Lower lobe of right lung (tissue), 2 donors: ENCODE measurements at places on chromosomes 7 and 10. TPM values are rescaled to one million over a fixed set of nuclear protein-coding genes. Genes with fewer than 3 reads are reported as not detected.

- H3K36me3 ChIP-seq: no peaks in the 10 kb centered on the region
Measured at GRCh38 chr10:86840498-86840897, 84.1 kb downstream of the BMPR1A start.

DNA sequence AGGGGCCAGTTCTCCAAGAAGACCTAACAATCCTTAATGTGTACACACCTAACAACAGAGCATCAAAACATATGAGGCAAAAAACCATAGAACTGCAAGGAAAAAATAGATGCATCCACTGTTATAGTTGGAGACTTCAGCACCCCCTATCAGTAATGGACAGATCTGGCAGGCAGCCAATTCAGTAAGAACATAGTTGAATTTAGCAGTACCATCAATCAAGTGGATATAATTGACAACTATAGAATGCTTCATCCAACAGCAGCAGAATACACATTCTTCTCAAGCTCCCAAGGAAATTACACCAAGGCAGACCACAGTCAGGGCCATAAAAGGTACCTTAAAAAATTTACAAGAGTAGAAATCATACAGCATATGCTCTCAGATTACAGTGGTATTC lies 42.2 kb downstream of the POLL start:
- no peak for DNase-seq
- H3K4me3 ChIP-seq: no peak overlapping the region
- no peaks in the 10 kb centered on the region for H3K27me3 ChIP-seq
- no peaks in the 10 kb centered on the region for H3K4me1 ChIP-seq
- H3K27ac ChIP-seq: no peak overlapping the region

DNA sequence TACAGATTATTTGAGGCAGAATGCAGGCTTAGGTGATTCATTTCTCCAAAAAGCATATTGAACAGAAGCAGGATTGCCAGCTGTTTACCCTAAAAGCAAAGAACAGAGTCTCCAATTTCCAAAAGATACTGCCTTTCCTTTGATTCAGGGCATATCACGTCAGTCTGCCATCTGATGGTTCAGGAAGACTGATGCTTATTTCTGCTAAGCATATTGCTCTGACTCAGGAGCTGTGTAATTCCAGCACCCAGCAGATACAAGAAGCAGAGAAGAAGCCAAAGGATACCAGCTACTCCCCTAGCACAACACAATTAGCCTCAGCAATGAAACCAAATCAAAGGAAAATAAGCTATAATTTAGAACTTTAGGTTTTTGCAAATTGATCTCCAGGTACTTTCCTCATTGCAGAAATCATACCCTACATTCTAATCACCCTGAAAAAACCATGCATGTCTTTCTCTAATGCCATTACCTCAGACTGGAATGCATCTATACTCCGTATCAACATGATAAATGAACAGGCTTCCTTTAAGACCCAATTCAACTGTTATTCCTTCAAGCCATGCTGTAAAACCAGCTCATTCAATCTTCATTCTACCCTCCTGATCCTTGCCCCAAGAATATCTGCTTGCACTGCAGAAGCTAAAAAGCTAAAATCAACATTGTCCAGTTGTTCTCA lies 55.1 kb downstream of the ABI1 start:
- H3K36me3 ChIP-seq: no peaks in the 10 kb centered on the region
- H3K27ac ChIP-seq: no peak overlapping the region
- no peak for DNase-seq
- no peaks in the 10 kb centered on the region for H3K27me3 ChIP-seq
- no peak overlapping the region for H3K4me3 ChIP-seq

GRCh38 chr7:701086-701671 lies 25.3 kb upstream of the DNAAF5 start:
- peaks cover 24% of the 10 kb centered on the region for H3K4me1 ChIP-seq
- H3K4me3 ChIP-seq: no peak overlapping the region
- DNase-seq: no peak

GRCh38 chr7:134729895-134730294 lies 49.5 kb upstream of the CALD1 start:
- no peaks in the 10 kb centered on the region for H3K27me3 ChIP-seq
- H3K27ac ChIP-seq: peak overlapping the region; percentile 41
- no peak overlapping the region for H3K4me3 ChIP-seq
- no peaks in the 10 kb centered on the region for H3K36me3 ChIP-seq
- peaks cover 9% of the 10 kb centered on the region for H3K4me1 ChIP-seq

- H3K36me3 ChIP-seq: peaks cover 77% of the 10 kb centered on the region
- no peak overlapping the region for H3K4me3 ChIP-seq
- no peak for DNase-seq
Measured at GRCh38 chr7:107960272-107960671, 42.7 kb downstream of the LAMB1 start.

DNA sequence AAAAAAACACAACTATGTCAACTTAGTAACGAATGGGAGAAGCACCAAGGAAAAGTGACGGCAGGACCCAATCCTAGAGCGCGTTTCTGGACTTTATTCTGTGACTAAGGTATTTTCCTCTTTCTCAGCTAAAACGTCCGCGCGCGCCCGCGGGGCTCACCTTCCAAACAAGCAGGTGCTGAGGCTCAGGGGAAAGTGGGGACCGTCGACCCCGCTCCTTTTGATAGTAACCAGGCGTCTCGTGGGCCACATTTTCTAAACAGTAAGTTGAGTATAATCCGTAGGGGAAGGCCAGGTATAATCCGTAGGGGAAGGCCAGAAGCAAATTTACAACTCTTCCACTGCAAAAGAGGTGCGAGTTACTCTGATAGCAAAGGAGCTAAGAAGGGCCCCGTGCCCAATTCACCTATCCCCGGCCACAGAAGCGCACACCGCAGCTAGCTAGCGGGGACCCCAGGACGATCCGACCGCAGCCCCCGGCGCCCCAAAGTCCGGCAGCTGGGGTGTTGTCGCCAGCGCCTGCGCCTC lies 743 bp downstream of the MKI67 start:
- peak overlapping the region; percentile 73 for H3K4me3 ChIP-seq
- peaks cover 26% of the 10 kb centered on the region for H3K27me3 ChIP-seq
- DNase-seq: peak; percentile 50
- H3K4me1 ChIP-seq: peaks cover 16% of the 10 kb centered on the region
- H3K27ac ChIP-seq: no peak overlapping the region

DNA sequence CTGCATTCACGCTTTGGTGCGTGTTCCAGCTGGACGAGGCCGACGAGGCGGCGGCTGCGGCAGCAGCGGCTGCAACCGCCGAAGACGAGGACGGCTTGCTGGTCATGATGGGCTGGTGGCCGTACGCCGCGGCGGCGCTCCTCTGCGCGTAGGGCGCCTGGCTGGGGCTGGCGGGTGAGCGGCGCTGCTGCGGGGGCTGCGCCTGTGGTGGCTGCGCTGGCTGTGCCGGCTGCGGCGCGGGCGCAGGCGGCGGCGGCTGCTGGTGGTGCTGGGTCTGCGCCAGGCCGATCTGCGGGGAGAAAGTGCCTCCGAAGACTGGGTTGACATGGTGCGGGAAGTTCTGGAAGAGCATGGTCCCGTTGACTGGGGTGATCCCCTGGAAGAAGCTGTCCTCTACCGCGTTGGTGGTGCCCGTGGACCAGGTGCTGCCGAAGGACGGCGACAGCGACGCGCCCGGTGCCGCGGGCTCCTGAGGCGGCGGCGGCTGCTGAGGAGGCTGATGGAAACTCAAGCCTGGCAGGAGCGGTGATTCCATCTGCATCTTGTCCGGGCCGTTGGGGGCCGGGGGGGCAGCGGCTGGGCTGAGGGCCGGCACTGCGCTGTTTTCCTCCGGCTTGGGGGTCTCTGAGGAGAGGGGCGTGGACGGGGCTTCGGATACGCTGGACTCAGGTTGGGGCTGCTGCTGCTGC lies 51.1 kb downstream of the CPEB3 start:
- H3K27me3 ChIP-seq: no peaks in the 10 kb centered on the region
- H3K27ac ChIP-seq: peak overlapping the region; percentile 79
- H3K36me3 ChIP-seq: no peaks in the 10 kb centered on the region
- peak; percentile 64 for DNase-seq

DNA sequence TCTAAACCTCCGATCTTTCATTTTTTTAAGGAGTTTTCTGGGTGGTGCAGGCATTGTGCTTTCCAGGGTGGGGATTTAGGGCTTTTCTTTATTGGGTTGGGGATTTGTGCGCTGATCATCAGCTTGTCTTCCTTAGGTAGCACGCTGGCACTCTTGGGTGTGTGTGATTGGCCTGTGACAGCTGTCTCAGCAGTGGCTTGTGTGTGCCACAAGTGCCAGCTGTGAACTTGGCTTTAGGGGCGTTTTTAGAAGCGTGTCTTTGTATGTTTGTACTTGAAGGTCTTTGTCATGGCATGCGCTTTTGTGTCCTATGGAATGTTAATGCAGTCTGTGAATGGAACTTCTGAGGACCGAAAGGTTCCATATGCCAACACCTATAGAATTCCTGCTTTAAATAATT lies 788 bp downstream of the AKAP9 start:
- peak; percentile 58 for DNase-seq
- H3K4me3 ChIP-seq: peak overlapping the region; percentile 88
- peaks cover 48% of the 10 kb centered on the region for H3K4me1 ChIP-seq
- H3K36me3 ChIP-seq: no peaks in the 10 kb centered on the region
- peak overlapping the region; percentile 92 for H3K27ac ChIP-seq

GRCh38 chr7:66296001-66296521 lies 90.9 kb downstream of the TPST1 start:
- H3K27me3 ChIP-seq: no peaks in the 10 kb centered on the region
- H3K36me3 ChIP-seq: no peaks in the 10 kb centered on the region
- no peak overlapping the region for H3K4me3 ChIP-seq
- H3K4me1 ChIP-seq: peaks cover 11% of the 10 kb centered on the region
- no peak for DNase-seq

- H3K36me3 ChIP-seq: no peaks in the 10 kb centered on the region
- H3K4me3 ChIP-seq: no peak overlapping the region
- DNase-seq: no peak
- no peak overlapping the region for H3K27ac ChIP-seq
- H3K27me3 ChIP-seq: peaks cover 5% of the 10 kb centered on the region
- H3K4me1 ChIP-seq: no peaks in the 10 kb centered on the region
Measured at GRCh38 chr7:2922866-2923265, 78.8 kb upstream of the GNA12 start.

GRCh38 chr10:30019468-30019867 lies 39.9 kb downstream of the JCAD start:
- peaks cover 29% of the 10 kb centered on the region for H3K36me3 ChIP-seq
- no peak overlapping the region for H3K4me3 ChIP-seq
- no peak for DNase-seq
- peaks cover 7% of the 10 kb centered on the region for H3K27me3 ChIP-seq

DNA sequence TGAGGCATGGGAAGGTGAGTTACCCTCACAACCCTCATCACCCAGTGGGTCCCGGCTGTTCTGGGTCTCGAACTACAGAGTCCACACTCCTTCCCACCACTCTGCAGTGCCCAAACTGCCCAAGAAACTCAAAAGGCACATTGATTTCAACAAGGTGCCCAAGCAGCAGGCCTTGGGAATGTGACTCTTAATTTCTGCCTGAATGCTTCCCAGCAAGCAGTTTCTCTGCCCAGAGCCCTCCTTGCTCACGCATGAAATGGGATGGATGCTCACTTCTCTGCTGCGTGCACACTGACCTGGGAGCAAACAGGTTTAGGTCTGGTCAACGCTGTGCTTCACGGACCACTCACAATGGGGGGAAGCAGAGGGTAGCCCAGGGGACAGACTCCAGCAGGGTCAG lies 77.9 kb downstream of the GRB10 start:
- no peaks in the 10 kb centered on the region for H3K27me3 ChIP-seq
- H3K36me3 ChIP-seq: peaks cover 12% of the 10 kb centered on the region
- H3K4me1 ChIP-seq: peaks cover 15% of the 10 kb centered on the region
- H3K27ac ChIP-seq: no peak overlapping the region

GRCh38 chr7:146956853-146957252 lies 840.3 kb downstream of the CNTNAP2 start:
- H3K36me3 ChIP-seq: no peaks in the 10 kb centered on the region
- H3K4me1 ChIP-seq: no peaks in the 10 kb centered on the region

DNA sequence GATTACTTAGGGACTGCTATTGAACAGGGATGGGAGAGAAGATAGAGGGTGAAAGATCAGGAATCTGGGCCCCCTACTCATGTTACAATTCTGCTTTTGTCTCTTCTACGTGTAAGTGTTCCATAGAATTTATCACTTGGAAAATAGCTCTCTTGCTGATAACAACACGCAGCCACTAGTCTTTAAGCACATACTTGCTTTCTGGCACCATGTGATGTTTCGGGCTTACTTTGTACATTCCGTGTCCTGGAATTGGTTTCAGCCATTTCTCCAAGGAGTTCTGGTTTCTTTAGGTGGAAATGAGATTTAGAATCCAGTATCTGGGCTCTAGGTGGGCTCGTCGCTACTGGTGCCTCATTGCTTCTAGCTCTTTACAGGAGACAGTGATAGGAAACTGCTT lies 59.7 kb downstream of the TFAM start:
- DNase-seq: no peak
- H3K27ac ChIP-seq: no peak overlapping the region
- H3K36me3 ChIP-seq: no peaks in the 10 kb centered on the region
- H3K4me3 ChIP-seq: no peak overlapping the region
- H3K27me3 ChIP-seq: no peaks in the 10 kb centered on the region

DNA sequence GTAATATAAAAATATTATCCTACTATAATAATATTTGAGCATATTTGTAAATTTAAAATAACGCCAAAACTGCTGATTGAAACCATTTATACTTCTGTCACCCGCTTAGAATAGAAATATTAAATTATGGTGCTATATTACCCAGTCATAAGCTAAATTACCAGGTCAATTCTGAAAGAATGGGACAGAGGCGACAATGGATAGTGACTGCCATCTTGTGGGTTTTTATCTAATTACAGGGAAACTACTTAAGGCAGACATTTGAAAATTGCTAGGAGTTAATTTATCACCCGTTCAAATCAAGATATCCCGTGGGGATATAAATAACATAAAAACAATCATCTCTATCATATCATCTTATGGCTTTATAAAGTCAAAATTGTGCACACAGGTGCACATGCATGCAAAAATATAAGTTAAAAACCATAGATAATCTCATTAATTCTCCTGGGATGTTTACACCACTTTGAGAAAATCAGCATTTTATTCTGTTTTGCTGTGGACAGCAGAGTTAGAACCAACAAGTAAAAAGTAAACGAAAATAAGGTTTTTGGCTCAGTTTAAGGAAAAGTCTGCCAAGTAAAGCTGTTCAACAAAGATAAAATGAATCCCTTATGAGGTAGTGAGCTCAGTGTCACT lies 41.3 kb upstream of the HPSE2 start:
- no peak overlapping the region for H3K4me3 ChIP-seq
- no peak overlapping the region for H3K27ac ChIP-seq
- DNase-seq: no peak
- no peaks in the 10 kb centered on the region for H3K4me1 ChIP-seq
- no peaks in the 10 kb centered on the region for H3K27me3 ChIP-seq

DNA sequence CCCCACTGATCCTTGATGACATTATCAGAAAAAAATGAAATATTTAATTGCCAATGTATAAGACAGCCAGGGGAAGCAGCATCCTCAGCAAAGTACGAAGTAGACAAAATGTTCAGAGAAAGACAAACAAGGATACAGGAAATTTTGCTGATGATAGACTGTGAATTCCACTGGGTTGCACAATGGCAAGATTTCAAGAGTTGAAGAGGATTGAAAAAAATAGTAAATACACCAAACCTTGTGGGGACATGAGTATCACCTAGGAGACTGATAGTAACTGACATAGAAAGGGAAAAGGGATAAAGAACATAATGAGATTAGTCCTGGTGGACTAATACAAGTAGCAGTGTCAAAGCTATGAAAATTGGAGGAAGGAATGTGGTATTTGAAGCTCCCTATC lies 16.5 kb downstream of the CNOT4 start:
- no peaks in the 10 kb centered on the region for H3K27me3 ChIP-seq
- H3K27ac ChIP-seq: no peak overlapping the region
- no peaks in the 10 kb centered on the region for H3K36me3 ChIP-seq

The NKX2-3 gene
- not detected for total RNA-seq

The HOXA11 gene
- not detected for total RNA-seq

The LAMB1 gene
- 104 TPM for total RNA-seq

The PLEKHS1 gene
- 7.0 TPM for total RNA-seq

The COBL gene
- total RNA-seq: 27.9 TPM

The SCD gene
- 327 TPM for total RNA-seq

The PILRB gene
- 35.9 TPM for total RNA-seq
